ENCODE measurements at places on chromosomes 7 and 10. TPM values are rescaled to one million over a fixed set of nuclear protein-coding genes. Genes with fewer than 3 reads are reported as not detected.
A peak's percentile ranks its signal among the peaks of the same experiment; 100 is the strongest.

The SDK1 gene
- not detected for total RNA-seq

The THNSL1 gene
- 7.3 TPM for total RNA-seq

The TFAM gene
- total RNA-seq: 35.8 TPM

The PGAM2 gene
- not detected for total RNA-seq

GRCh38 chr10:33162248-33162575, 172.3 kb downstream of the NRP1 start:
- no peak for DNase-seq

GRCh38 chr10:30617070-30617469, 12.5 kb downstream of the LYZL2 start:
- no peak for DNase-seq

- DNase-seq: no peak
Observed at GRCh38 chr7:28615091-28615490, 202.8 kb downstream of the CREB5 start.

DNA sequence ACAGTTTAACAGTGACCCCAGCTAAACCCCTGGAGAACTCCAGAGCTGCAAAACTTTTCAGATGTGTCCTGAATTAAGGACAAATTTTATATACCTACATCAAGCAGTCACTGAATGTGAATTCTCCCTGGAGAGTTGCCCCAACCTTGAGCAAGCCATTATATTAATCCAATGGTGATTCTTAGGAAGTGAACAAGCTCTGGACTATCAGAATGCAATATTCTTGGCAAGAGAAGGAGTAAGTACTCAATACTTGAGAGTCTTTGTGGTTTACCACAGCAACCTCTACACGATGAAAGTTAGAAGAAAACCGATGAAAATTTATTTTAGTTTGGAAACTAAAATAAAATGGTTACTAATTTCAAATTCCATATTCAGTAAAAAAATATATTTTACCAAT, 19.3 kb upstream of the ZNF365 start:
- no peak for DNase-seq

DNA sequence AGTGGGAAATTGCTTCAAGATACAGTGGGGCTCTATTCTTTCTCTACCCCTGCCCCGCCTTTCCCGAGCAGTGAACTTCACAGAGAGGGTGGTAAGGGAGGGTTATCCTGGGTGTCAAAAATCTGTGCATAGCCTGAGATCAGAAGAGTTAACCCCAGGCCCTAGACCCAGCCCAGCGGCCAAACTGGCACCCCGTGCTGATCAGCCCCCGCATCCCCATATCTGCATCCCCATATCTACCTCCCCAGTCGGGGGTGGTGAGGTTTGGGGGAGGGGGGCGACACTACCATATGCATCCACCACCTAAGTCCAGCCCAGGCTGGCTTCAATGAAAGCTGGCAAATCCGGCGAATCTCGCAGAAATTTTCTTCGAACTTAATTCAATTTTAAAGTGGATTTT, 7.0 kb upstream of the DLX6 start:
- no peak for DNase-seq

DNA sequence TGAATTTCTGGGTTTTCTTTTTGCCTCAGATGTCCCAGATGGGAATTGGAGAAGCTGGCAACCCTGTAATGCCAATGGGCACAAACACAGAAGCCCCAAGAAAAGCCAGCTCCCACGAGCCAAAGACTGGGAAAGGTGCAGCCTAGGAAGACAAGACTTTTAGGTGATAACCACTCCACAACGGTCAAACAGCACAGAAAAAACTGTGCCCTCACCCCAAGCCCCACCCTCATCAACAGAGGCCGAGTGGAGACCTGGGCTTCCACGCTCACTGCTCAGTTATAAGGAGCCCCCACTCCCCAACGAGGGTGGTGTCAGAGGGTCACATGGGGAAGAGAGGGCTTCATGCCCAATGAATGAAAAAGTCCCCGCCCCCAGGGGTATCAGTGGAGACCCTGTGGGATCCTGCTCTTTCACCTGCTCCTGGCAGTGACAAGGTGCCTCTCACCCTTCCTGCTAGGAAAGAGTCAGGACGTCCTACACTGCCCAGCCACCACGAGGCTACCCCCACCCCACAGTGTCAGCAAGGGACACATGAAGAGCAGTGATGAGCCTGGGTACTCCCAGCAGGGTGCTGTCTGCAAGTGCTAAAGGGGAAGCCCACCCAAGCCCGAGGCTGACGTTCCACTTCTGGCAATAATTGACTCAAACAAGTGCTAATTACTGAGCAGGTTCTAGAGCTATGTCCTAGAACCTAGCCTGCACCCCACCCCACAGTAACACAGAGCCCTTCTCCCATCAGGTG, 8.3 kb downstream of the TMEM273 start:
- DNase-seq: no peak

DNA sequence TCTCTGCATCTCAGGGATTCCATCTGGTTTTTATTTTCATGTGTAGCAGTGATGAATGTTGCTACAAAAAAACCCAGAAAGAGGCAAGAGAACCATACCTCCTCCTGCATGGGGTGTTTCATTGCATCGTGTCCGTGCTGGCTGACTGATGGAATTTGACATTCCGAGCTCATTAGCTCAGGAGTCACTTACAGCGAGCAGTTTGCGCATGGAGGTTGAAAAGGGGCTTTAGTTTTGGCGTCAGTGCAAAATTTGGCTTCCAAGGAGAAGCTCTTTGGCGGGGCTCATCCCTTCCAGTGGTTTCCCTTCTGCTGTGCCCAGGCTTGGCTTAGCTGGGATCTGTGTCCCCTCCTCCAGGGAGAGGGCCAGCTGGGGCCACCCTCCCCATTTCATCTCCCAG, 25.8 kb downstream of the EMX2 start:
- no peak for DNase-seq

- DNase-seq: no peak
Observed at GRCh38 chr10:52810761-52811160, 38.2 kb upstream of the MBL2 start.

DNA sequence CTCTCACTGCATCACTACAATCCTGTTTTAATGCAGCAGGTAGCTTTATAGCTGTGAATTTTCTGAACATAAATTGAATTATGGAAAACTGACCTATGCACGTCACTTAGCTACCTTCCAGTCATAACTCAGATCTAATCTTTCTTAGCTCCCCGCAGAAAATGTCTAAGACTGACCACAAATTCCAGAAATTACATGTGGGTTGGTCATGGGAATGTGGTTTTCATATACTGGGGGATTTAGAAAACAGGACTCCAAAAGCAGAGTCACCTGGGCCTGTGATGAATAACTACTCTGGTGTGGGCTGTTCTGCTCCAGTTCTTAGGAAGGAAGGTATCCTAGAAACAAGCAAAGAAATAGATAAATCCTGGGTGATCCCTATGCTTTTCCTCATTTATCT, 178.4 kb upstream of the LRRTM3 start:
- DNase-seq: no peak

DNA sequence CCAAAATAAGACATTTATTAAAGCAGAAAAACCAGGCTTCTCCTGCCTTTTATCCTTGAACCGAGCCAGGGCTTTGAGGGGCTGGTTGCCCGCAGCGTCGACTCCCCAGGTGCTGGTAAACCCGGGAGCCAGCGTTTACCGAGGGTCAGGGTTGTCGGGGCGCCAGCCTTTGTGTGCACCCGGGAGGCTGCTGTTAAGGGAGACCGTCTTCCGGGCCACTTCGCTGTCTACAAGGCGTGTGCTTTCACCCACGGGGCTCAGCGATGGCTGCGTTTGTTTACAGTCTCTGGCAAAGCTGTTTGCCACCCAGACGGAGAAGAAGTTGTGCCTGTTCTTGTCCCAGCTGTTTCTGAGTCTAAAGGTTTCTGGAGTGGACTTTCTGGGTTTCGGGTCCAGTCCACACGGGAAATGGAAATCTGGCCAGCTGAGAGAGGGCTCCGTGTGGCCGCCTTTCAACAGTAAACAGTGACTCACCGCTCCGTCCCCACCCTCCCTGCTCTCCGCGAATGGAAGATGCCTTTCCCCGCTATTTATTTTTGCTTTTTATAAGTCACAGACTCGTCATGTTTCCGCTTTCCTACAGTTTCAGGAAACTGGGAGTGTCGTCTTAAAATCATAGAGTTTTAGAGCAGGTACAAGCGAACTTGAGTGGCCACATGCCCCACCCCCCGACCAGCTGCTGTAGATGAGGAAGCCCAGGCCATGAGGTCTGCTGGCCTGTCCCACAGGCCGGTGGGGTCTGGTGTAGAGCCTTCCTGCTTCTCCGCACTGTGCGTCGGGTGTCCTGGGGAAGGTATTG, 2.2 kb downstream of the MAFK start:
- DNase-seq: peak; percentile 89

DNA sequence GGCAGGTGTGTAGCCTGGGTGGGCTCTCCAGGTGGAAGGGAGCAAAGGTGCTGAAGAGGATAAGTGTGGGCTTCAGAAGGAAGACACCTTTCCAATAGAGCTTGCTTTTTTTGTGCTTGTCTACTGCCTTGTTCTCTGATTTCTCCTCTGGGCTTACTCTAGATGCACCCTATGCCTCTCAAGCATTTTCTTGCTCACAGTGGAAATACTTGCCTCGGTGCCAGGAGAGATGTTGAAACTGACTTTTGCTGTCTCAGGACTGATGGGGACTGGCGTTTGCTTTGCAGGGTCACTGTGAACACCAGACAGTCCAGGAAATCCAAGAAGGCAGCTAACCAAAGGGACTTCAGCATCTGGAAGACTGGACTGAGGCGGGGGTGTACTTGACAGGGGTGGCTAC, 187.9 kb downstream of the SNX10 start:
- no peak for DNase-seq

Data from MG63 (cell line).